ENCODE measurements at places on chromosomes 12 and 14.
A peak's percentile ranks its signal among the peaks of the same experiment; 100 is the strongest.

DNA sequence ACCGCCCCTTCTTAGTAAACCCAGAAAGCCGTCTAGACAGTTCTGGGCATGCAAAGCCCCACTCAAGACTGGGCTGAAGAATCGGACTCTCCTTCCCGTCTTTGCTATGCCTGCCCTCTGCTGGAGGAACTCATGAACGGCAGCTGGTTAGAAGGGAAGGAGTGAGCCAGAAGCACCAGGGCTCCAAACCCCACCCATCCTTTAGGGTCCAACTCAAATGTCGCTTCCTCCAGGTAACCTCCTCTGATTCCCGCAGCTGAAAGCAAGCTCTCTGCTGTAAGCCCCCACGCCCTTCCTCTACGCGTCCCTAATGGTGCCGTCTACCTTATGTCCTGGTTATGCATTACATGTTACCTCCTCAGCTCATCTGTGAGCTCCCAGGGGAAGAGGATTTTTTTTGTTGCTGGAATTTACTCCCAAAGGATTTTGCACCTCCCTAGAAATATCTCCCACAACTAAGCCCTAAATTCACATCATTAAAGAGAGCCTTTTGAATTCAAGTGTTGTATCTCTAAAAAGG is 59.0 kb upstream of the SCN8A start:
- no peaks in the 10 kb centered on the region for H3K27me3 ChIP-seq
- H3K27ac ChIP-seq = 0 out of 2 replicates have a peak overlapping the region, but pooled peaks have one; percentile 20
- H3K36me3 ChIP-seq = no peaks in the 10 kb centered on the region
- H3K4me3 ChIP-seq = no peak overlapping the region
- peaks cover 26% of the 10 kb centered on the region for H3K4me1 ChIP-seq
- DNase-seq = peak; percentile 76

- no peaks in the 10 kb centered on the region for H3K4me1 ChIP-seq
- no peak overlapping the region for H3K27ac ChIP-seq
- no peaks in the 10 kb centered on the region for H3K36me3 ChIP-seq
Measured at GRCh38 chr12:104886418-104887401, 71.4 kb downstream of the SLC41A2 start.

- H3K27me3 ChIP-seq = no peaks in the 10 kb centered on the region
- DNase-seq = no peak
- no peak overlapping the region for H3K27ac ChIP-seq
- peaks cover 14% of the 10 kb centered on the region for H3K4me1 ChIP-seq
Measured at GRCh38 chr12:93587611-93588010, 15.1 kb downstream of the SOCS2 start.

GRCh38 chr12:12880537-12880936 is 10.8 kb upstream of the GPRC5A start:
- H3K4me3 ChIP-seq = no peak overlapping the region
- peaks cover 32% of the 10 kb centered on the region for H3K4me1 ChIP-seq
- H3K27me3 ChIP-seq = no peaks in the 10 kb centered on the region
- DNase-seq = no peak
- H3K36me3 ChIP-seq = no peaks in the 10 kb centered on the region

DNA sequence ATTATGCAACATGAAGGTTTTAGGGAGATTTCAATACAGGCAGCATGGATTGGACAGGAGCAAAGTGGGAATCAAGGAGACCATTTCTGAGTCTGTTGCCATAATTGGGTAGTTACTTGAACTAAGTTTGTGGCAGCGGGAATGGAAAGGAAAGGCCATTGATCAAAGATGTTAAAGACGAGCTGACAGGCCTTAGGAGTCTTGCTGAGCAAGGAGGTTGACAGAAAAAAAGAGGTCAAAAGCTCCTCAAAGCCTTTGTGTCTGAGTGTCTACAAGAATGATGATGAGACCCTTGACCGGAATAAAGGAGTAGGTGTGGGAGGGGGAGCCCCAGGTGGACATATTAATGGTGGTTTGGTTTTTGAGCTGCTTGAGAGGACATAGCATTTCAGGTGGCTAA is 9.4 kb downstream of the PLEKHA5 start:
- no peak for DNase-seq
- no peaks in the 10 kb centered on the region for H3K4me1 ChIP-seq
- H3K36me3 ChIP-seq = peaks cover 22% of the 10 kb centered on the region
- no peak overlapping the region for H3K4me3 ChIP-seq

- no peaks in the 10 kb centered on the region for H3K36me3 ChIP-seq
- peaks cover 27% of the 10 kb centered on the region for H3K4me1 ChIP-seq
- no peak overlapping the region for H3K4me3 ChIP-seq
- peak; percentile 29 for DNase-seq
- no peaks in the 10 kb centered on the region for H3K27me3 ChIP-seq
Measured at GRCh38 chr12:24780697-24781368, 168.1 kb downstream of the BCAT1 start.

DNA sequence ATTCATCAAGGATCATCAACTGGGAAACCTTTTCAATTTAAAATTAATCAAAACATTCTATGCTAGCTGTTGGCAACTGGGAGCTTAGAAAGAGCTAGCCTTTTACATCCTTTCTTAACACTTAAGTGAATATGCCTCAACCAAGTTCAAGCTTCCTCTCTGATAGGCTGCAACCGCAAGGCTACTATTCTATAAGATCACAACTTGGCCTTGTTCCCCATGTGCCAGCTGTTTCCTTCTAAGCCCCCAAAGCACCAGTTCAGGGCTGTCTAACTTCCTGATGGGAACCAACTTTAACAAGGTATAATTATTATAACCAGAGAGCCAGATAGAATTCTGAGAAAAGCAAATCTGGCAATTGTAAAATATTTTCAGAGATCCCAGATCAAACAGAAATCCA is 37.0 kb downstream of the KCNC2 start:
- H3K27ac ChIP-seq = no peak overlapping the region
- no peaks in the 10 kb centered on the region for H3K4me1 ChIP-seq
- DNase-seq = no peak
- no peaks in the 10 kb centered on the region for H3K27me3 ChIP-seq
- H3K36me3 ChIP-seq = no peaks in the 10 kb centered on the region

- no peak overlapping the region for H3K4me3 ChIP-seq
- DNase-seq = no peak
- H3K4me1 ChIP-seq = no peaks in the 10 kb centered on the region
- peaks cover 5% of the 10 kb centered on the region for H3K27me3 ChIP-seq
Measured at GRCh38 chr12:109387425-109388166, 39.9 kb downstream of the MYO1H start.

- no peak overlapping the region for H3K27ac ChIP-seq
- no peak for DNase-seq
- no peaks in the 10 kb centered on the region for H3K27me3 ChIP-seq
- H3K4me3 ChIP-seq = no peak overlapping the region
Measured at GRCh38 chr12:27460471-27460978, 14.0 kb downstream of the SMCO2 start.
